ENCODE measurements at places on chromosomes 13 and 19.

DNA sequence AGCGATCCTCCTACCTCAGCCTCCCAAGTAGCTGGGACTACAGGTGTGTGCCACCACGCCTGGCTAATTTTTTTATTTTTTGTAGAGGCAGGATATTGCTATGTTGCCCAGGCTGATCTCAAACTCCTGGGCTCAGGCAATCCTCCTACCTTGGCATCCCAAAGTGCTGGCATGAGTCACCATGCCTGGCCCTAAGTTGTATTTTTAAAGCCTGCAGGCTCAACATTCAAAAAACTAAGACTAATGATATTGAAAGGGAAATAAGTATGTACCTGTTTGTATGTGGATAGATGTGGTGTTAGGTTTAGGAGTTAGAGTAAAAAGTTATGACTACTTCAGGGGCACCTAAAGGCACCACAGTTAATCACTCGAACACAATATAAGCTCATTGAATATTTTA is 5.4 kb upstream of the IPO5 start:
- H3K4me1 ChIP-seq: no peaks in the 10 kb centered on the region
- H3K27me3 ChIP-seq: no peaks in the 10 kb centered on the region
- no peak overlapping the region for H3K27ac ChIP-seq

- no peaks in the 10 kb centered on the region for H3K27me3 ChIP-seq
- no peaks in the 10 kb centered on the region for H3K4me1 ChIP-seq
- H3K36me3 ChIP-seq: peaks cover 42% of the 10 kb centered on the region
- no peak for DNase-seq
- no peak overlapping the region for H3K4me3 ChIP-seq
Measured at GRCh38 chr13:113226873-113227450, 17.5 kb downstream of the CUL4A start.

- H3K36me3 ChIP-seq: no peaks in the 10 kb centered on the region
- peak; percentile 40 for DNase-seq
- peaks cover 13% of the 10 kb centered on the region for H3K4me1 ChIP-seq
- peaks cover 31% of the 10 kb centered on the region for H3K27me3 ChIP-seq
- no peak overlapping the region for H3K27ac ChIP-seq
Measured at GRCh38 chr19:19260417-19261214, 12.5 kb downstream of the TM6SF2 start.

GRCh38 chr19:7195046-7195445 is 99.2 kb downstream of the INSR start:
- no peak overlapping the region for H3K4me3 ChIP-seq
- DNase-seq: no peak
- no peaks in the 10 kb centered on the region for H3K4me1 ChIP-seq

GRCh38 chr19:7870571-7871436 is 3.4 kb downstream of the PRR36 start:
- peaks cover 40% of the 10 kb centered on the region for H3K27me3 ChIP-seq
- H3K4me1 ChIP-seq: peaks cover 21% of the 10 kb centered on the region
- peak overlapping the region; percentile 92 for H3K27ac ChIP-seq
- no peaks in the 10 kb centered on the region for H3K36me3 ChIP-seq

DNA sequence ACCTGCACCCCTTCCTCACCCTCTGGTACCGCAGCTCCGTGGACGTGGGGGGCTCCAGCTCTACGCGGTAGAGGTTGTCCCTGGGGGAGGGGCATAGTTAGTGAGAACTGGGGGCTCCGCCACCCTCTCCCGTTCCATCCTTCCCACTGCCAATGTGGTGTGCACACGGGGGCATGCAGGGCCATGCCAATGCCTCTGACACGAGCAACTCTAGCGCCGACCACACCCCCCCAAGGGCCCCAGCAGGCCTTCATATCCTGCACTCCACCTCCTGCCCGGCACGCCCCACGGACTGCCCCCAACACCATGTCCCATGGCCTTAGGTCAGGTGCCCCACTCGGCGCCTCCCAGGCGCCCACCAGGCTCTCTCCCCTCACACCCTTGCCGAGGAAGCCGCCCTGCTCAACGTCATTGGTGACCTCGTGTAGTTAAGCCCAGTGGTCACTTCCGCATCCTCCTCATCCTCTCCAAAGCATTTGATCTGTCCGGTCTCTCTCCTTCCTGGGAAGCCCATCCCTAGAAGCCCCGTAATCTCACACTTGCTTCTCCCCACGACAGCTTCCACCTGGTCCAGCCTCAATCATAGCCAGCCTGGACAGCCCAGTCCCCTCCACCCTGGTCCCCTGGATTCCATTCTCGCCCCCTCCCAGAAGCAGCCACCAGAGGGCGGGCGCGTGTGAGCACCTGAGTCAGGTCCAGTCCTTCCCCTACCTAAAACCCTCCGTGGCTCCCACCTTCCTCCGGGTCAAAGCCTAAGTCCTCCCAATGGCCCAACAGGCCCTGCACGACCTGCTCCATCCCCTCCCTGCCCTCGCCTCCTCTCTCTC is 2.1 kb downstream of the SEMA6B start:
- peak; percentile 48 for DNase-seq
- H3K27me3 ChIP-seq: no peaks in the 10 kb centered on the region
- H3K4me1 ChIP-seq: no peaks in the 10 kb centered on the region

DNA sequence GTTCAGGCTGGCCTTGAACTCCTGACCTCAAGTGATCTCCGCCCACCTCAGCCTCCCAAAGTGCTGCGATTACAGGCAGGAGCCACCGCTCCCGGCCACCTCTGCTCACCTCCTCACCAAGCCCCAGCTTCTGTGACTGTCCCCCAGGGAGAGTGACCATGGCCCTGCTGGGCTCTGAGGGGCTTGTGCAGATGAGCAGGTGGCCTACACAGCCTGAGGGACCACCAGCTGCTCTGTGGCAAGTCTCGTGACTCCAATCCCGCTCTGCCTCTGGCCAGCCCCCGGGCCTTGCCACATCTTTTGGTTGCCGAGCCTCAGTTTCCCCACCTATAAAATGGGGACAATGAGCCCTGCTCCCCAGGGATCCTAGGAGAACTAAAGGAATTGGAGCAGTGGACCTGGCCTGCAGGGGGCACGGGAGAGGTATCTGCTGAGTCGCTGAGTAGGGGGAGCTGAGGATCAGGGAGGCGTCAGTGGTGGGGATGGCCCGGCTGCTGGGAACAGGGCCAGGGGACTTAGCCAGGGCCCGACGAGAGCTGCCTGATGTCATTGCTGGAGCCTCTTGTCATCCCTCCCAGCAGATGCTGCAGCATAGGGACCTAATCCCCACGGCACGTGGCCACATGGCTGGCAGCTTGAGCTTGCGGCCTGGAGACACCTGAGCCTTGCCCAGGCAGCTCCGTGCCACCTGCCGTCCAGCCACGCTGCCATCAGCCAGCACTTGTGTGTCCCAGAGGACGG is 74.7 kb downstream of the GADD45B start:
- H3K36me3 ChIP-seq: no peaks in the 10 kb centered on the region
- no peak overlapping the region for H3K27ac ChIP-seq
- H3K4me3 ChIP-seq: no peak overlapping the region
- DNase-seq: peak; percentile 43
- H3K4me1 ChIP-seq: 0 out of 2 replicates have a peak, but pooled peaks cover 4% of the 10 kb centered on the region
- no peaks in the 10 kb centered on the region for H3K27me3 ChIP-seq

DNA sequence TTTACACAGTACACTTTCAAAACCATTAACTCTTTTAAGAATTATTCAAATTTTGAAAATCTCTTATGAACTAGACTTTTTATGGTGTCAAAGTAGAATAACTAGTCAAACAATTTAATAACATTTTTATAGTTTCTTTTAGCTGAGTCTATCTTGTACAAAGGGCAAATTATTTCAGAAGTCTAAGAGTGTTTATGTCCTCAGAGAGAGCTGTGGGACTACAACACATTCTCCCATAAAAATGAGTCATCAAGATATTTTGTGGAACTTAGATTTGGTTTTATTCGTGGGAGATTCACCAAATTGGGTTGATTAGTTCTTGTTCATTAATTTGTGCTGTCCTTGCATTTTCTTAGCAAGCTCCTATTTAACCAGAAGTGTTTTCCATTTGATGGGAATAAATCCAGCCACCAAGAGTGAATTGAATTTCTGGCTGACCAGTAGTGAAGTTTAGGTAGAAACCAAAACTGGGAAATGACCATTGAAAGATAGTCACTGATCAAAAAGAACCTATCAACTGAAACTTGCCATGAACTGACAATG is 291.0 kb downstream of the DLEU7 start:
- DNase-seq: no peak
- H3K27me3 ChIP-seq: no peaks in the 10 kb centered on the region
- no peaks in the 10 kb centered on the region for H3K4me1 ChIP-seq
- no peak overlapping the region for H3K4me3 ChIP-seq
- no peak overlapping the region for H3K27ac ChIP-seq

DNA sequence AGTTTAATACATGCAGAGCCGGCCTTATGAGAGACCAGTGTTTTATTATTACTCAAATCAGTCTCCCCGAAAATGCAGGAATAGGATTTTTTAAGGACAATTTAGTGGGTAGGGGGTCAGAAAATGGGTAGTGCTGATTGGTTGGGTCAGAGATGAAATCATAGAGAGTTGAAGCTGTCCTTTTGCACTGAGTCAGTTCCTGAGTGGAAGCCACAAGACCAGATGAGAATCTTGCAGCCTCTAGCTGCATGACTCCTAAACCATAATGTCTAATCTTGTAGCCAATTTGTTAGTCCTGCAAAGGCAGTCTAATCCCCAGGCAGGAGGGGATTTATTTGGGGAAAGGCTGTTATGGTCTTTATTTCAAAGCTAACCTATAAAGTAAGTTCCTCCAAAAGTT is 1163.9 kb downstream of the DIAPH3 start:
- H3K27ac ChIP-seq: no peak overlapping the region
- no peaks in the 10 kb centered on the region for H3K36me3 ChIP-seq
- H3K4me1 ChIP-seq: peaks cover 8% of the 10 kb centered on the region
- no peak for DNase-seq
- H3K4me3 ChIP-seq: no peak overlapping the region
- H3K27me3 ChIP-seq: no peaks in the 10 kb centered on the region

- peak; percentile 14 for DNase-seq
- peaks cover 15% of the 10 kb centered on the region for H3K4me1 ChIP-seq
- H3K27ac ChIP-seq: no peak overlapping the region
- H3K27me3 ChIP-seq: no peaks in the 10 kb centered on the region
Measured at GRCh38 chr13:32905063-32905863, 111.0 kb upstream of the KL start.

DNA sequence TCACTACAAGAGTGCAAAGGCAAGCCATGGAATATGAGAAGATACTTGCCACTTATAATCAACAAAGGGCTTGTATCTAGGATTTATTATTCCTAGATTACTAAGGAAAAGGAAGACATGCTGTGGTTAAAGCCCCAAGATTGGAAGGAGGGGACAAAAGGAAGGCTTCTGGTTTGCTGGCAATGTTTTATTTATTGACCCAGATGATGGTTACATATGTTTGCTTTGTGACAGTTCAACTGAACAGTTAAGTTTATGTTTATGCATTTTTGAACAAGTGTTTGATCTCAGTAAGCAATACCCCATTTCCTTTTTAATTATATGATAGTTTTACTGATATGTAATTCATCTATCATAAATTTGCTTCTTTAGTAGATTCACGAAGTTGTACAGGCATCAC is 40.3 kb downstream of the CDADC1 start:
- no peak for DNase-seq
- no peaks in the 10 kb centered on the region for H3K36me3 ChIP-seq
- H3K4me1 ChIP-seq: no peaks in the 10 kb centered on the region
- no peak overlapping the region for H3K27ac ChIP-seq
- no peak overlapping the region for H3K4me3 ChIP-seq
- H3K27me3 ChIP-seq: no peaks in the 10 kb centered on the region

DNA sequence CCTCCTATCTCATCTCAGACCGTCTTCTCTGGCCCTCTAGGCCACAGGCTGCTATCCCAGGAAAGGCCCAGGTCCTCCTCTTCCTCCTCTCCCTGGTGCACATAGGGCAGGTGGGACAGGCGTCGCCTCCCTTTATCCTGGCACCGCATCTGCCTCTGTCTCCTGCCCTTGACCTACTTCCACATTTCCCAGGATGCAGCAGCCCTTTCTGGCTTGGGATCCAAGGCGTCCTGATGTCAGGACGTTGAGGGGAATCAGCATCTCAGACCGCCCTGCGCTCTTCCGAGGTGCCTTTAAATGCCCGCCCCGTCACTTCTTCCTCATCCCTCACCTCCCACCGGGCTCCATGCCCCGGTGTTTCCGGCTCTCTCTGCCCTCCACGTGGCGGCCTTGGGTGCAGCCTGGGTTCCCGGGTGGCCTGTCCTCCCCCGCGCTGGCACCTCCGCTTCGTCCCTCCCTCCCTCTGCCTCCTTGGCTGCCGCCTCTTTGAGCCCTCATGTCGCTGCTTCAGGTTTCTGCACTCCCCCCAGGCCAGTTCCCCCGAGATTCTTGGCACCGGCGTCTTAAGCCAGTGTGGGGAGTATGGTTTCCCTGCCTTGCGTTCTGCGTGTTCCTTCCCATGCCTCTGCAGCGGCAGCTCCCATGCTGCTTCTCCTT is 66.3 kb downstream of the KDM4B start:
- no peaks in the 10 kb centered on the region for H3K36me3 ChIP-seq
- no peaks in the 10 kb centered on the region for H3K4me1 ChIP-seq
- no peak for DNase-seq

DNA sequence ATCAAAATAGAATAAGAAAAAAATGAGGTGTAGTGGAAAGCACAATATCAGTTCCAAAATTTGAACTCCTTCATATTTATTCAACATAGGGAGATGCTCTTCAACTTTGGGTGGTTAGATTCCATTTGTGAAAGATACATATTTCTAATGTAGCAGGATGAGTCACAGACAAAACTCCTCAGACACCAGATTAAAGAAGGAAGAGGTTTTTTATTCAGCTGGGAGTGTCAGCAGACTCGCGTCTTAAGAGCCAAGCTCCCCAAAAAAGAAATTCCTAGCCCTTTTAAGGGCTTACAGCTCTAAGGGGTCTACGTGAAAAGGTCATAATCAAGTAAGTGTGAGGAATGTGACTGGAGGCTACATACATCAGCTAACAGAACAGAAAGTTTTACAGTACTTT is 6.8 kb upstream of the ZNF765 start:
- H3K4me1 ChIP-seq: peaks cover 24% of the 10 kb centered on the region
- H3K36me3 ChIP-seq: peaks cover 26% of the 10 kb centered on the region
- DNase-seq: no peak
- H3K27ac ChIP-seq: no peak overlapping the region
- H3K4me3 ChIP-seq: no peak overlapping the region
- no peaks in the 10 kb centered on the region for H3K27me3 ChIP-seq

GRCh38 chr13:109256866-109257760 is 529.3 kb downstream of the IRS2 start:
- H3K4me1 ChIP-seq: 0 out of 2 replicates have a peak, but pooled peaks cover 6% of the 10 kb centered on the region
- DNase-seq: peak; percentile 21
- H3K36me3 ChIP-seq: no peaks in the 10 kb centered on the region
- no peak overlapping the region for H3K4me3 ChIP-seq

DNA sequence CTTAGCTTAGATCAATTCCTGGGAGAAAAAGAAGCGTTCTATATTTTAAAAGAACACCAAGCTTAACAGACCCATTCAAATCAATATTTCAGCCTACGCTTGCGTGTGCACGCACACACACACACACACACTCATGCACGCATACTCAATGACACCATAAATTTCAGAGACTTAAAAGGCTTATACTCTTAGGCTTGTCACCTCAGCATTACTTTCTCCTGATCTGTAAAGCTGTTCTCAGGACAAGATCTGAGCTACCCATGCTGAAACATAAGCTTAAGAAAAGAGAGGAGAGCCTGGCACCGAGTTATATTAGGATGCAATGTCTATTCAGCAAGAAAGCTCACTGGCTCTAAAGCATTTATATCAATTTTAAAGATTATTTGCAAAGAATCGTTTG is 368.5 kb downstream of the FGF14 start:
- H3K36me3 ChIP-seq: no peaks in the 10 kb centered on the region
- H3K27me3 ChIP-seq: no peaks in the 10 kb centered on the region
- DNase-seq: no peak
- H3K4me1 ChIP-seq: no peaks in the 10 kb centered on the region
- H3K27ac ChIP-seq: no peak overlapping the region
- H3K4me3 ChIP-seq: no peak overlapping the region

Measured in GM23338 (cell line).